COR-L47 (cell line): ENCODE measurements at places on chromosomes 12 and 14.

- no peak for DNase-seq
These were observed 61.2 kb upstream of the ST8SIA1 start for GRCh38 chr12:22395666-22396065.

- DNase-seq = no peak
These were observed 505.9 kb downstream of the SLC16A7 start for GRCh38 chr12:60101715-60102114.

GRCh38 chr12:38490941-38491340 is 174.4 kb downstream of the ALG10B start:
- DNase-seq = no peak

GRCh38 chr12:129337413-129337812 is 484.1 kb downstream of the GLT1D1 start:
- no peak for DNase-seq

- DNase-seq = no peak
These were observed 23.8 kb downstream of the ST8SIA1 start for GRCh38 chr12:22310709-22311108.

GRCh38 chr12:131010396-131011131 is 56.9 kb downstream of the ADGRD1 start:
- DNase-seq = no peak

DNA sequence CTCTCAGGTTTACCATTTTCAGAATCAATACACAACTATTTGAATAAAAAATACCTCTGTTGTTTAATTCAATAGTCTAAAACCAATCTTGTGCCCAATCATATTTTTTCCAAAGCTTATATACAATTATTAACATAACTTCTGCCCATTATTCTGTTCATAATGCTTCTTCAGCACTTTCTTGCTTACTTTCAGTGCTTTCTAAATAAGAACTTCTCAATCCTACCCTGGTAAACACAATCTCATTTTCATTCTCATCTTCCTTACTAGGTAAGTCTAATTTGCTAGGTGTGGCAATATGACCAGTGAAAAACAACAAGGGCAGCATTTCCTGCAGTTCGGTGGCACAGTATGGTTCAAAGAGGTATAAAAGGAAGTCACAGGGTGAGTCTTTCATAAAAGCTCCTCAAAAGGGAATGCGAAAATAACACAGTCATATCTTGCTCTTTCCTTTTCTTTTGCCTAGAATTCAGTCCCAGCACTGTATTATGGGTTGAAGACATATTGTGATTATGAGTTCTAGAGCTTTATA is 103.5 kb downstream of the FOXG1 start:
- no peak for DNase-seq

GRCh38 chr14:56417173-56417572 is 162.4 kb upstream of the TMEM260 start:
- DNase-seq = no peak

- DNase-seq = no peak
These were observed 166.7 kb downstream of the ALG10 start for GRCh38 chr12:34188974-34189373.

DNA sequence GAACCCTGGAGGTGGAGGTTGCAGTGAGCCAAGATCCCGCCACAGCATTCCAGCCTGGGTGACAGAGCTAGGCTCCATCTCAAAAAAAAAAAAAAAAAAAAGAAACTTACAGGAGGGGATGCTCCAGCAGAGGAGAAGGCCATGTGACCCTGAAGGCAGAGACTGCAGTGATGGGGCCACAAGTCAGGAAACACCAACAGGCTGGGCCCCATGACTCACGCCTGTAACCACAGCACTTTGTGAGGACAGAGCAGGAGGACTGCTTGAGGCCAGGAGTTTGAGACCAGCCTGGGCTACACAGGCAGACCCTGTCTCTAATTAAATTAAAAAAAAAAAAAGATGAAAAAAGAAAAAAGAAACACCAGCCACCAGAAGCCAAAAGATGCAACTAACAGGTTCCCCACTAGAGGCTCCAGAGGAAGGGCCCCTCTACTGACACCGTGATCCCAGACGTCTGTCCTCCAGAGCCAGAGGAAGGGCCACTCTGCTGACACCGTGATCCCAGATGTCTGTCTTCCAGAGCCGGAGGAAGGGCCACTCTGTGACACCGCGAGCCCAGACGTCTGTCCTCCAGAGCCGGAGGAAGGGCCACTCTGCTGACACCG is 9.1 kb upstream of the GLT1D1 start:
- DNase-seq = no peak

- no peak for DNase-seq
These were observed 102.0 kb downstream of the PEBP1 start for GRCh38 chr12:118237908-118238307.

GRCh38 chr14:74655599-74656395 is 43.8 kb upstream of the LTBP2 start:
- no peak for DNase-seq

GRCh38 chr12:60602601-60603000 is 1006.8 kb downstream of the SLC16A7 start:
- no peak for DNase-seq

GRCh38 chr12:103278329-103278728 is 217.4 kb downstream of the C12orf42 start:
- no peak for DNase-seq

DNA sequence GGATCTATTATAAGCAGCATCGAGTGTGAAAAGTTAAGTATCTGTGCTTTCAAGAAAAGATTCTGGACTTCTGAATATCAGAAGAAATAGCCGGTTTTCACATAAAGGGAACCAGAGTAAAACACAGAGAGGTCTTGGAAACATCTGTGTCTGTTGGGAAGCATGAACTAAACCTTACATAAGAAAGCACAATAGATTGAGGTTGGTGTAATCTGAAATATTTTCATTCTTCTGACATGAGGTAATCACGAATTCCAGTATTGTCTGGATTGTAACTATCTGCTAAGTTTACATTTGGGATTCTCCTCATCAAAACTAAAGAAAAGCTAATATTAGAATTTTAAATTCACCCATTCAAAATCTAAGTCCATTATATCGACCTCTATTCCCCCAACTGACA is 161.3 kb downstream of the CPNE8 start:
- DNase-seq = no peak

GRCh38 chr12:93614917-93615596 is 42.6 kb downstream of the SOCS2 start:
- no peak for DNase-seq

- DNase-seq = no peak
These were observed 365 bp downstream of the ING4 start for GRCh38 chr12:6662602-6662905.

- DNase-seq = no peak
These were observed 430.0 kb upstream of the SOX5 start for GRCh38 chr12:24379433-24379832.

- no peak for DNase-seq
These were observed 39.1 kb downstream of the FGD6 start for GRCh38 chr12:95178136-95178535.

DNA sequence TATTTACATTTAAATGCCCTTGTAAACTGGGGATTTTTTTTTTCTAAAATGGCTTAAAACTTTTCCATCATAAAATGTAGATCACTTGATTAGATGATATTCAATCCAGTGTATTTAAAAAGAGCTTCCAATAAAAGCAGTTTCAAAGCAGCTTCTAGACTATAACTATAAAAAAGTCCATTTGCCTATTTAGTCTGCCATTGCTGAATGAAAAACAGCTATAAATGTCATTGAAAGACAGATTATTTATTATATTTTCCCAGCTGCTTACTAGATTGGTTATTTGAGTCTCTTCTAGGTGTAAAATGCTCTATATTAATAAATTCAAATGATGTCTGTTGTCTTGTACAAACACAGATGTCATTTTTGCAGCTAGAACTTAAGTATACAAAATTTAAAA is 414.8 kb downstream of the RMST start:
- no peak for DNase-seq

DNA sequence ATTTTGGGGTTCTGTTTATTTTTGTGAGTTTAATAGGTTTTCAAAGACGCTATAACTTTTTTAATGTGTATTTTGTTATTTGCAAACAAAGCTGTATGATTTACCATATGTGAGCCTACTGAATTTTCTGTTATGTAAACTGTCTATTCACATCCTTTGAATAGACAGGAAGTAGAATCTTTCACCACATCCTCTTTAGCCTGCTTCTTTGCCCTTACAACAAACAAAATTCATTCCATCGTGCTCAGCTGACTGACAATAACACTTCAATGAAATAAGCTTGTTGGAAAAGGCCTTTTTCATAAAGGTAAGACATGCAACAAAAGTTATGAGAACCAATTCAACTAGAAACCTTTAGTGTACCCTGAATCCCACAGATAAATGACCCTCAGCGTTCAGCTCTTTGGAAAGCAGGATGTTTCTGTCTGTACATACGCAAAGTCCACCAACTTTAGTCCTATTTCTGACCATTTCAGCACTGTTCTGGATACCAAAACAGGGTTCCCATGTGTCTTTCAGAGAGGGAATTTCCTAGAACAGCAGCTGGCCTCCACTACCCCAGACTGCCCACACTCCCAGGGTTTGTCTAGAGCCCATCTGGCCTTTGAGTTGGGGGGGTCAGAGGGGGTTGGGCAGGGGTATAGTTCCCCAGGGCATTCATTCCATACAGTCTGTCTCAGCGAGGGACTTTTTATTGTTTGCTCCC is 71.3 kb downstream of the DUSP6 start:
- DNase-seq = no peak

GRCh38 chr12:105831372-105831771 is 307.4 kb downstream of the NUAK1 start:
- no peak for DNase-seq

GRCh38 chr14:29717901-29718300 is 209.7 kb downstream of the PRKD1 start:
- DNase-seq = no peak

GRCh38 chr14:97164021-97164420 is 366.8 kb downstream of the VRK1 start:
- no peak for DNase-seq

DNA sequence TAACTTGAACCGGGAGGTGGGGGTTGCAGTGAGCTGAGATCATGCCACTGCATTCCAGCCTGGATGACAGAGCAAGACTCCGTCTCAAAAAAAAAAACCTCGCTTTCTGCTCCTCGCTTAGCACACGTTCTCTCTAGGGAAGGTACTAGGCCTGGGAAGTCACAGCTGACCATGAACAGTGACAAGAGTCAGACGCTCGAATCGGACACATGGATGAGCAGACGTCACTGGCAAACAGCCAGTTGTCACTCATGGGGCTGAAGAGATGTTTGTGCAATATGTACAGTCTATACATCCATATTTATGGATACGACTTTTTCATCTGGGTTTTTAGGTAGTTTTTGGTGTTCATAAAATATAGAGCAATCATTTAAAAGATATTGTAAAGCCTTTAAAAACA is 19.4 kb downstream of the TCHP start:
- no peak for DNase-seq

GRCh38 chr12:40794087-40794486 is 101.8 kb downstream of the CNTN1 start:
- DNase-seq = no peak

DNA sequence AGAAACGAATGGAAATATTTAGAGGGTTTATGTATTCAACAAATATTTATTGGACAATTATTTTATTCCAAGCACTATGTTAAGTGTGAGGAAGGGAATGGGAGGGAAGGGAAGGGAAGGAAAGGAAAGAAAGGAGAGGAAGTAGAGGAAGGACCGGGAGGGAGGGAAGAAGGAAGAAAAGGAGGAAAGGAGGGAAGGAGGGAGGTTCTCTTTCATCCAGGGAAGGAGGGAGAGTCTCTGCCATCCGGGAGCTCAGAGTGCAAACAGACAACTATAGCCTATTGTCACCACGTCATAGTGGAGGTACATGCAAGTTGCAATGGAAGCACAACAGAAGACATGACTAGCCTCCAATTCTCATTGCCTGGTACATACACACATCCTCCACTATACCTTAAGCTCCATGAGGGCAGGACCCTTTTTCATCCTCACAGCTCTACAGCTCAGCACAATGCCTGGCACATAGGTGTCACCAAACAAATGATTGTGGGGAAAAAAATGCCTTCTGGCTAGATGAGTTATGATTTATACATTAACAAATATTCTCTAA is 48.1 kb downstream of the DAD1 start:
- no peak for DNase-seq

DNA sequence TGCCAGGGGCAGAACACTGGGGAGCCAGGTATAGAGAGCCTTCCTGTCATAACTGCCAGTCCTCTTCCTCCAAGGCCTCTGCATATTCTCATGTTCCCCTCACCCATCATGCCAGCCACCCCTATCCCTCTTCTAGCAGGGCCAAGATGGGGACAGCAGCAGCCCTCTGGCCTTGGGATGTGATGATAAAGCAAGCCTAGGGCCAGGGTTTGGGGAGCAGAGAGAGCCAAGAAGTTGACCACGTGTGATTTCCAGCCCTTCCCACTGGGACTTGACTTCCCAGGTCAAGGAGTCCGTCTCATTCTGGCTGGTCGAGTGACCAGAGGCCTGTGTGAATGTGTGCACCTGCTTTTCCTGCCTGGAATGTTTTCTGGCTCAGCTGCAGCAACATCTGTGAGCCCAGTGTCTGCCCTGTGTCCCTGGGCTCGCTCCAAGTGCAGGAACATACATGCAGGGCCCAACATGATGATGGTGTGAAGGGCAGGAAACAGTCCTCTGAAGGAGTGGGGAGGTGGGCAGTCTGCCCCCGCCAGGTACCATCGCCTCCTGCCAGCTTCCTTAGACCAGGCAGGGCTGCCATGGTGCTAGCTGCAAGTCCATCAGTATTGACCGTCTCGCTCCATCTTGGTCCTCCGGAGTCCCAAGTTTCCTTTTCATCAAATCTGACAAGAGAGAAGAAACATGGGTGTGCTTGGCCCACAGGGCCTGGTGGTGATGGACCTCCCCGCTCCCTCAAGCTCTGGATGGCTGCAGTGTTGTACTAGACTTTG is 21.0 kb downstream of the VASH1 start:
- DNase-seq = no peak

DNA sequence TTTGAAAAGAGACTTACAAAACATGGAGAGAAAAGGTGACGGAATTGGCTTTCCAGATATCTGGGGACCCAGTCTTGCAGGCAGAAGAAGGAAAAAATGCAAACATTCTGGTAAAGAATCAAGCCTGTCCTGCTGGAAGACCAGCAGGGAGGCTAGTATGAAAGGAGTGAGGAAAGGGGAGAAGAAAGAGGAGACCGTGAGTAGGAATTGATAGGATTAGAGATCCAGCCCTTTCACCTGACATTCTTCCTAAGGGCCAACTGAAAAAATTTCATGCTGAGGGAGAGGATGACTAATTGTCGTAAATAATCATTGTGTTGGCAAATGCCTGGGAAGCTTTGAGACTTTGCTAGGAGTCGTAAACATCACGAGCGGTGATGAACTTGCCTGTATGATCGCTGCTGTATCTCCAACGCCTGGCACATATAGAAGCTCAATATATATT is 12.1 kb downstream of the BHLHE41 start:
- no peak for DNase-seq

DNA sequence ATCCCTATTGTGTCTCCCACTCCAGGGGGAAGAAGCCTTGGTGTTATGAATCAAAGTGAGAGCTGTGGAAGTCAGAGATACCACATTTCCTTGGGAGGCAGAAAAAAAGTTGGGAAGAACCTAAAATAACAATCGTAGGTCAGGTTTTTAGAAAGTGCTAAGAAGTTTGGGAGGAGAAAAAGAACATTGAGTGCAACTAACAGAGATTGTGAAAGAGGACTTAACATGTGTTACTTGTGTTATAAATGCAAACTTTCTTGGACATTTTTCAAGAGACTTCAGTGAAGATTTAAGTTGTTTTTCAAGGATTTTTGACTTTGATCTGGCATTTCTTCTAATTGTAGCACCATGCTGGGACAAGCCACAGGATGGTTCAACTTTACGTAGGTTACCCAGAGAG is 7.8 kb upstream of the ERP27 start:
- no peak for DNase-seq

GRCh38 chr14:91570021-91570420 is 59.9 kb upstream of the PPP4R3A start:
- DNase-seq = no peak
